CD4-positive, alpha-beta T cell treated with Interleukin-17A for 1 hour (primary cell): ENCODE measurements at places on chromosomes 1 and 21.

- DNase-seq, result peak; percentile 20
These were observed 31.7 kb downstream of the ECE1 start for GRCh38 chr1:21258331-21259134.

DNA sequence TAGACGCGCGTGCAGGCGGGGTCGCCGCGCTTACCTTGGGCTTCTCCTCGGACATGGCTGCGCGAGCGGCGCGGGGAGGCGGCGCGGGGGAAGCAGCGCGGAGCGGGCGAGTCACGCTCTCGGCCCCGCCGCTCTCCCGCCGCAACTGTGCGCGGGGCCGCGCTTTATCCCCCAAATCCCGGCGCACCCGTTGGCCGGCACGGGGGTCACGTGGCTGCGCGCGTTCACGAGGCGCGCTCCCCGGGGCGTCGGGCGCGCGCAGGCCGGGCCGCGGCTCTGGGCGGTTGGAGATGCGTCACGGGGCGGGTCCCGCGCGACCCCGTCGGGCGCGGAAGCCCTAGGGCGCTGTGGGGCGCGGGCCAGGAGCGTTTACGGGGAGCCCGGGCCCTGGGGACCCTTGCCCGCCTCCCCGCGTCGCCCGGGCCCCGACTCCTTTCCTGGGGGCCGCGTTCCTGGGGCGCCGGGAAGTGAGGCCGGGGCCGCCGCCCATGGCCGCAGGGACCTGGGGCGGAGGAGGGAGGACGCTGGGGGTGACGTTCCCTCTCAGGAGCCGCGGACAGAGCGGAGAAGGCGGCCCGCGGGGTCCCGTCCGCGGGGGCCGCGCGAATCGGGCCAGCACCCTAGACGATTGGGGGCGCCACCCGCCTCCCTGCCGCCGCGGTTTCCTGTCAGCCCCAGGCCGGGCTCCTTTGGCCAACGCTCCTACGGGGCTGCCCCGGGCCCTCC lies at the start of gene SUMO3:
Gene SUMO3 (minus strand): TSS at position 149 of the 726 bp plus-strand sequence. CDS start 94 bp downstream, at position 55.
- peak; percentile 91 for DNase-seq

- DNase-seq, result no peak
These were observed 66.4 kb downstream of the MARK1 start for GRCh38 chr1:220594356-220594755.

GRCh38 chr1:42259739-42260064 lies 75.3 kb downstream of the FOXJ3 start:
- DNase-seq, result no peak

- DNase-seq, result no peak
These were observed 56.0 kb upstream of the COX20 start for GRCh38 chr1:244779410-244779809.
